Cardiac atrium fibroblast (primary cell): ENCODE measurements at places on chromosomes 5 and 9. TPM values are rescaled to one million over a fixed set of nuclear protein-coding genes. Genes with fewer than 3 reads are reported as not detected.

The ACO1 gene
- 63.4 and 103 TPM in 2 replicates for total RNA-seq

The LHX2 gene
- total RNA-seq: under 0.01 and 0.16 TPM in 2 replicates

The PCDHGB1 gene
- 0.36 and 0.81 TPM in 2 replicates for total RNA-seq

The PCDHB14 gene
- total RNA-seq: 0.54 and 1.5 TPM in 2 replicates

The TMEM215 gene
- not detected in 2 replicates for total RNA-seq

The FGFR4 gene
- total RNA-seq: 16.4 and 19.8 TPM in 2 replicates

The LHX3 gene
- total RNA-seq: not detected in 2 replicates

The FBXO38 gene
- 23.8 and 42.4 TPM in 2 replicates for total RNA-seq

The ST6GALNAC4 gene
- total RNA-seq: 66.1 and 73.9 TPM in 2 replicates

The PCDHGA7 gene
- total RNA-seq: 3.6 and 5.8 TPM in 2 replicates

The SH3TC2 gene
- 4.9 and 7.4 TPM in 2 replicates for total RNA-seq

The PLAC8L1 gene
- total RNA-seq: not detected in 2 replicates

The CSF1R gene
- total RNA-seq: not detected in 2 replicates

The LVRN gene
- 0.16 TPM in 1 of 2 replicates, not detected in the other for total RNA-seq

The GPR151 gene
- not detected in 2 replicates for total RNA-seq

The C9orf43 gene
- 0.16 TPM in 1 of 2 replicates, not detected in the other for total RNA-seq

The NPR3 gene
- total RNA-seq: 21.8 and 35.8 TPM in 2 replicates

The ESM1 gene
- 1.8 and 16.4 TPM in 2 replicates for total RNA-seq

The SPATA31E1 gene
- not detected in 2 replicates for total RNA-seq

The TERT gene
- total RNA-seq: not detected in 2 replicates

The OR1L8 gene
- not detected in 2 replicates for total RNA-seq

The EPB41L4B gene
- 0.90 and 1.8 TPM in 2 replicates for total RNA-seq

The PCDHGA1 gene
- 0.54 and 0.65 TPM in 2 replicates for total RNA-seq

The DNAI1 gene
- not detected in 2 replicates for total RNA-seq
